ENCODE measurements at places on chromosomes 3 and 15.

GRCh38 chr15:22988811-22989210 lies 8.6 kb upstream of the CYFIP1 start:
- no peak for DNase-seq

DNA sequence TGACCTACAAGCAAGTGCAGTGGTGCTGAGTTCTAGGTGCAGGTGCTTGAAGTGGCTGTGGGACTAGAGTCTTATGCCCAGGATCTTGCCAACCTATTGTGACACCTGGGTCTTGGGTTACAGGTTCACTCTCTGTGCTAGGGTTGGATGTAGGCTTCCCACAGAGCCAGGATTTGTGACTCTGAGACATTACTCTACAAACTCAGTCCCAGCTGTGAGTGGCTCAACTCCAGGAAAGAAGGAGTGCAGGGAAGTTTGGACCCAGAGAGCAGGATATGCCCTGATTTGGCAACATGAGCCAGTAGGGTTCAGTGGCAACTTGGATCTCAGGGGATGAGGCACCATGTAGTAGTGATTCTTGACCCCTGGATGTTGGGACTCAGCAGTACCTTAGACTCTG lies 182.2 kb downstream of the LPP start:
- no peak for DNase-seq

GRCh38 chr3:159077860-159078259 lies 276.0 kb downstream of the MFSD1 start:
- peak; percentile 43 for DNase-seq

DNA sequence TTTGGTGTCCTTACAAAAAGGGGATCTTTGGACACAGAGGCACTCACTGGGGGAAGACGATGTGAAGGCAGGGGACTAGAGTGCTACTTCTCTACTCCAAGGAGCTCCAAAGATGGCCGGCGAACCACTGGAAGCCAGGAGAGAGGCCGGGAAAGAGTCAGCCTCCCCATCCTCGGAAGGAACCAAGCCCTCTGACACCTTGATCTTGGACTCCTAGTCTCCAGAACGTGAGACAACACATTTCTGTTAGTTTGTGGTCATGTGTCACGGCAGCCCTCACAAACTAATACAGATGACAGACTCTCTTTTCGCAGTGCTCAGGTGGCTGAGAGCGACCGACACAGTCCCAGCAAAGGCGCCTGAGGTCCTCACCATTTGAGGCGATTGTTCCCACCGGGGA lies 24.4 kb upstream of the ATP2B2 start:
- no peak for DNase-seq

GRCh38 chr15:25862071-25862471 lies 1.1 kb downstream of the ATP10A start:
- no peak for DNase-seq

- no peak for DNase-seq
These were observed 56.7 kb downstream of the CCNL1 start for GRCh38 chr3:157103280-157103679.

GRCh38 chr3:172065527-172065926 lies 26.1 kb downstream of the FNDC3B start:
- DNase-seq: no peak

DNA sequence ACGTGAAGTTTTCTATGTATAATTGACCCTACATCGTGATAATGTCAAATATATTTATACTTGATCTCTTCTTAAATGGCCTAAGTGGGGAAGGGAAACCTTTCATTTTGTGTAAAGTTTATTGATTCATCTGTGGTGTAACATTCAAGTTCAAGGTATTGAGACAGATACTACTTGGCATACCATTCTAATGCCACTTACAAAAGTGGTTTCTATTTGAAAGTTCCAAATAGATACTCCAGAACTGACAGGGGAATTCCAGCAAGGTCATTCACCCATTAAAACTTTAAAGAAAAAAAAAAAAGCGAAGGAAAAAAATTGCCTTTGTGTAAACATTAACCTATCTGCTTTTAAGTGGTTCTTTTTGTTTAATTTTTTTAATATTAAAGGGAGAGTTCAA lies 45.3 kb upstream of the MAP3K13 start:
- DNase-seq: no peak

DNA sequence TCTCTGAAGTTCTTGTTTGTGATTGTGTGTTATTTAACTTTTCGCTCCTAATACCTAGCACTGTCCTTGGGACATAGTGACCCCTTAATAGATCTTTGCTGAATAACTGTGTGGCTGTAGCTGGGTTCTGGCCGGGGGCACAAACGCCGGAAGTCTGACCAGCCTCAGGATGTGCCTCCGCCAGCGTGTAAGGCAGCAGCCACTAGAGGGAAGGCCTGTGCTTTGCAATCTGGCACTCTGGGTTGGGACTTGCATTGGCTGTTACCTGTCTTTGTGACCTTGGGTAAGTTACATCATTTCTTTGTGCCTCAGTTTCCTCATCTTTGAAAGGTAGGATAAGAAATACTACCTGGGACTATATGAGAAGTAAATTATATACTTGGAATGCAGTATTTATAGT lies 158.7 kb downstream of the GHSR start:
- DNase-seq: peak; percentile 33

DNA sequence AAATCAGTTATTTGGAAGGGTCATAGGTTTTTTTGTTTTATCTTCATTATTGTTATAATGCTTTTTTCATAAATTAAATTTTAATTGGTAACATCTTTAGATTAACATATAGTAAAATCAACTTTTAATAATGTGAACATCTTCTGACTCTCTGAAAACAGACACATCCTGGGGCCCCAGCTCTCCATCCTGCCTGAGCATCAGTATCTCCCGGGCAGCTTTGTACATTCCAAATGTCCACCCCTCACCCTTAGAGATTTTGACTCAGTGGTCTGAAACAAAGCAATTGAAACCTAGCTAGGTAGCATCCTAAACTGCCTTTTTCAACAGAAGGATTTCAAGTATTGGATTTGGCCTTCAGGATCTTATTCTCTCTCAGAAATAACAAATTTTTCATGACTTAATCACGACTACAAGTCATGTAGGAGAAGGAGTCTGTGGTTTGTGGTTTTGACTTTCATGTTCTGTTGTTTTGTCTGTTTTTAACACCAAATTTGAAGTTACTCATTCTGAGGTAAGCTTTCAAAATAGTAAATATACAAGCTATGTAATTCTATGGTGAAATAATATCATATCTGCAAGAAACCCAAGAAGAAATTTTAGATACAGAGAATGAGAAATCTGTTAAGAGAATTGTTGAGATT lies 147.3 kb upstream of the UBE2E2 start:
- no peak for DNase-seq

DNA sequence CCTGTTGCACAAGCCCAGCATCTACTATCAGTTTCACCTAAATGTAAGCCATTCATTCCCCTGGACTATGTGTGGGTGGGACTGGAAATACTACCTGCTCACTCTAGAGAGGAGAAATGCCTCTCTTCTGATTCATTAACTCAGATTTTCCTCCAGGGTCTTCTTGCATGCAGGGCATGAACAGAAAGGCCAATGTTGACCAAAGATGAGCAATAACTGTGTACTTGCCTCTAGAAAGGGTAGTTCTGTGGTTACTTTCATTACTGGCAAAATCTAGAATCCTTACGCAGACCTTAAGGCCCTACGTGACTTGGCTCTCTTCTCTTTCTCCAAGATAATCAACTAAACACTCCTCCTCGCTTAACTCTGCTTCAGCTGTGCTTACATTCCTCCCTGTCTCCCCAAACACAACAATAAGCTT lies 81.4 kb upstream of the PSMD6 start:
- DNase-seq: no peak

- peak; percentile 83 for DNase-seq
These were observed 187.9 kb downstream of the OPA1 start for GRCh38 chr3:193780810-193781478.

DNA sequence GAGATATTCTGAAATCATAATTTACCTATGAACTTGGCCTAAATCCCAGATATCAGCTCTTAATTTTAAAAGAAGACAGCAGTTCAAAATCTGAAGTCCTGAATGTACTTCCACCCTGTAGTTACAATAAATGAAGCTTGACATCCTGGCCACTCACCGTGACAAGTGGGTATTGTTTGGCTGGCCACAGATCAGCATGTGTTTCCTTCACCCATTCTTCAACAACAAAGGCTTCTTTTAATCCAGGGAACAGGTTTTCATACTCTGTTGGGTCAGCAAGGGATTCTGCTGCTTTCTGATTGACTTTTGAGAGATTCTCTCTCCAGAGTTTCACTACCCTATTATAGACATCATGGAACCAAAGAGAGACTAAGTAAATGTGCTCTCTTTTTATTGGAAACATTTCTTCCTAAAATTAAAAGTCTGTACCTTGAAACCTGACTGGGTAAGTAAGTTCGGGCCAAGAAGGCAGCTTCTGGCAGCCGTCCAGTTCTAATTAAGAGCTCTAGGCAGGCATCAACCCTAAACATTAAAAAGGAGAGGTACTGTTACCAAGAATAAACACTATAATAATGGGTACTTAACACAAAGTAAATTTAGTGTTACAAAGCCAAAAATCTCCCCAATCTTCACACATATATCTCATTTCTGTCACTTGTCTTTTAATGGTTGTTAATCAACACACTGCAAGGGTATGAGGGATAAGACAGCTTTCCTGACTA lies 15.2 kb downstream of the MRPS22 start:
- DNase-seq: no peak

- DNase-seq: no peak
These were observed 7.4 kb downstream of the SLC35A5 start for GRCh38 chr3:112569265-112569664.

GRCh38 chr3:124351430-124352148 lies 359.7 kb upstream of the ROPN1 start:
- peak; percentile 35 for DNase-seq

- no peak for DNase-seq
These were observed 182.2 kb downstream of the APBA2 start for GRCh38 chr15:29067949-29068348.

GRCh38 chr3:160588023-160588422 lies 22.7 kb upstream of the KPNA4 start:
- no peak for DNase-seq

DNA sequence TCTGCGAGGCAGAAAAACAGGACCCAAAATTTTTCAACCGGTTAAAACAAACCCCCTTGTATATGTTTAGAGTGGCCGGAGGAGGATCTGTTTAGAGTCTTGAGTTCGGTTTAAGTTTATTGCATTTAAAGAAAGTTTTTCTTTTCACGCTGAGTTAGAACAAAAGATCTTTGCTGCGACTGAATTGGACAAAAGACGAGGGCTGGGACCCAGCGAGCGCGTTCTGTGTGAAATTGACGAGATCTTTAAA lies 9.8 kb downstream of the NR2F2 start:
- peak; percentile 21 for DNase-seq

DNA sequence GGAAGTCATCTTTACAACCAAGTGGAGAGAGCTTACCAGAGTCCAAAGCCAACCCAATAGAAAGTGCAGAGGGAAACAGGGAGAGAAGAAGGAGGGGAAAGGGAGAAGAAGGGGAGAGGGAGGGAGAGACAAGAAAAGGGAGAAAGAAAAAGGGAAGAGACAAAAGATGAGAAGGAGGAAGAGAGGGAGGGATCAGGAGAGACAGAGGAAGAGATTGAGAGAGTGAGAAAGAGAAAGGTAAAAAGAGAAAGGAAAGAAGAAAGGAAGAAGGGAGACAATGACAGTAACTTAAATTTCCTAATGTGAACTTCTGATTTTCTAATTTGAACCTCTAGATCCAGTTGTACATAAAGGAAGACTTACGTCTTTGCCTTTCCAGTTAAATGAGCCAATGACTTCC lies 20.7 kb upstream of the WNT5A start:
- DNase-seq: no peak

GRCh38 chr15:37134699-37135131 lies 34.4 kb upstream of the MEIS2 start:
- peak; percentile 51 for DNase-seq

- no peak for DNase-seq
These were observed 2.6 kb upstream of the BCL2A1 start for GRCh38 chr15:79973456-79974195.

- DNase-seq: no peak
These were observed 21.2 kb upstream of the APEH start for GRCh38 chr3:49652903-49653415.

DNA sequence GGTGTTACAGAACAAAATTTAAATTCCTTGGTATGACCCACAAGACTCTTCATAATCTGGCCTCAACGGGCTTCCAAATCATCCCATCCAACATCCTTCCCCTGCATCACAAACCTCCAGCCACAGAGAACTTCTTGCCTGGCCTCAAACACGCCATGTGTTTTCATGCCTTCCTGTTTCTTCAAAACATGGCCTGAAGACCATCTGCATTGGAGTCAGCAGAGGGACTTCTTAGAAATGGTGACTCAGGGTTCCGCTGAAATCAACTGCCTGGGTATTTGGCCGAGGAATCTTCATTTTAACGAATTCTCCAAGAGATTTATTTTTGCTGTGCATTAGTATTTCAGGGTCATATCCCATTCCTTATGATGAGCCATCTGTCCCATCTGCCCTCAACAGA lies 138.1 kb upstream of the RAP2B start:
- DNase-seq: no peak

DNA sequence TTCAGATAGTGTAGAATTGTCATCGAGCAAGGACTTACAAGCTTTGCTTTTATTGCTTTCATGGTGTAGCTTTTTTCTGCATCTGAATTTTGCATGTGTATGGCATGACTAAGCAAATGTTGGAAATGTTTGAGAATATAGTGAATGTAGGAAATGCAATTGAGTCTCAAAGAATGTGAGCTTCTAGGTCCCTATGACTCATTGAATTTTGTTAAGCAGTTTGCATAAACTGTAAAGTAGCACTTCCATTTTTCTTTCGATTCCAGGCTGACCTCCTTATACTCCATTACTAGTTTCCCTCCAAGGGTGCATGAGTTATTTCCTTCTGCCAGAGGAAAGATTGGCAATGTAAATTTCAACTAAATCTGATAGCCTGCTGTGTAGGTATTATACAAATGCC lies 619.2 kb downstream of the DIPK2A start:
- peak; percentile 75 for DNase-seq

DNA sequence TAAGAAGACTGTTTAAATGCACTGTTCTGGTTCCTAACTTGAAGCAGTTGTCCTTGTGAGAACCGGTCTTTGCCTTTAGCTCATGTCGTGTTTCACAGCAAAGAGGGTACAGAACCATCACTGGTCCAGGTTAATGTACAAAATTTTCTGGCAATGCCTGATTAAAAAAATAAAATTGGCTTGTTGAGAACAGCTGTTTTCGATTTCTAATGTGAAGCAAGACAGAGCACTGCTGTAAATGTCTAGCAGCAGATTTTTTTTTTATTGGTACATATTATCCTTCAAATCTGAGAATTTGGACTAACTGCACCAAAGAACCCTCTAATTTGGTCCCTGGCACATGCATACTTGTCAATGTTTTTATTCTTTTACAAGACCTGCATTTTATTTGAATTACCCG lies 103.3 kb downstream of the STT3B start:
- no peak for DNase-seq

All from kidney capillary endothelial cell (primary cell).